ENCODE measurements at places on chromosomes 1 and 21.

DNA sequence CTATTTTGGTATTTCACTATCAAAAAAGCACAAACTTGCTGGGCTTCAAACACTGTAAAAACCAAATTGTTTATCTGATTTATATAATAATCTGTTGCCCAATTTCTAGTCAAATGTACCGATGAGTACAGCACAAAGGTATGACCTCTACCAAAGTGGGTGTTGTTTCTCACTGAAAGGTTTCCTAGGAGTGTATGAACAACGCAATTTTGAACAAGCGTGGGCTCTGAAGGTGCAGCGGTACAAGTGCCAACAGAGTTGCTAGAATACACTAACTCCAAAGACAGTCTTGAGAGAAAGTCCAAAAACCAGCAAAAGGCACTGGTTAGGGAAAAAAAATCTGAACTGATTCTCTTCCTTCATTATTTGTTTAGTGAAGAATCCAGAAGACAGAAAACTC, 130.4 kb downstream of the ATP1B1 start:
- DNase-seq, result no peak

GRCh38 chr21:36229181-36229580, 72.6 kb downstream of the DOP1B start:
- no peak for DNase-seq

DNA sequence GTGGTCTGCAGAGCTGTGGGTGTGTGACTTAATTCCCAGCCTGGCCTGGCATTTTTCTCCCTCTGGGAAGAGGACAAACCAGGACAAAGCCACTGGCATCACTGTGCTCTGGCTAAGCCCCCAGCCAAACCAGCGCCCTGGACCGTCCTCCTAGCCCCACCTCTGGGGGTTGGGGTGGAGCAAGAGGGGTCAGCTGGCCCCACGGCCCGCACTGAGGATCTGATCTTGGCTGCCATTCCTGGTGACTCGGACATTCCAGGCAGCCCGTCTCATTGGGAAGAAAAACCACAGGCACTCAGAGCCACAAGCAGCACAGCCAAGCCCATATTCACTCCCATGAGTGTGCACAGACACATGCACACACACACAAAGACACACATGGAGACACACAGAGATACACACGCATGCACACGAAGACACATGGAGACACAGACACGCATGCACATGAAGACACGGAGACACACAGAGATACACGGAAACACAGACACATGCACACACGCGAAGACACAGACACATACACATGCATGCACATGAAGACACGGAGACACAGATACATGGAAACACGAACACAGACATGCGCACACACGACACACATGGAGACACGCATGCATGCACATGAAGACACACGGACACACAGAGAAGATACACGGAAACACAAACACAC, 2.3 kb upstream of the MXRA8 start:
- DNase-seq, result peak; percentile 87

DNA sequence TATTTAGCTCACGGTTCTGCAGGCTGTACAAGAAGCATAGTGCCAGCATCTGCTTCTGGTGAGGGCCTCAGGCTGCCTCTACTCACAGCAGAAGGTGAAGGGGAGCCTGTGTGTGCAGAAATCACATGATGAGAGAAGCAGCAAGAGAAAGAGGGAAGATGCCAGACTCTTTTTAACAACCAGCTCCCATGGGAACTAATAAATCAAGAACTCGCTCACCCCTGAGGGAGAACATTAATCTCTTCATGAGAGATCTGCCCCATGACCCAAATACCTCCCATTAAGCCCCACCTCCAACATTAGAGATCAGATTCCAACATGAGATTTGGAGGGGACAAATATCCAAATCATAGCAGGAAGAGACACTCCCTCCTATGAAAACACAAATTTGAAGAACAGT, 74.1 kb downstream of the OLFML2B start:
- no peak for DNase-seq

DNA sequence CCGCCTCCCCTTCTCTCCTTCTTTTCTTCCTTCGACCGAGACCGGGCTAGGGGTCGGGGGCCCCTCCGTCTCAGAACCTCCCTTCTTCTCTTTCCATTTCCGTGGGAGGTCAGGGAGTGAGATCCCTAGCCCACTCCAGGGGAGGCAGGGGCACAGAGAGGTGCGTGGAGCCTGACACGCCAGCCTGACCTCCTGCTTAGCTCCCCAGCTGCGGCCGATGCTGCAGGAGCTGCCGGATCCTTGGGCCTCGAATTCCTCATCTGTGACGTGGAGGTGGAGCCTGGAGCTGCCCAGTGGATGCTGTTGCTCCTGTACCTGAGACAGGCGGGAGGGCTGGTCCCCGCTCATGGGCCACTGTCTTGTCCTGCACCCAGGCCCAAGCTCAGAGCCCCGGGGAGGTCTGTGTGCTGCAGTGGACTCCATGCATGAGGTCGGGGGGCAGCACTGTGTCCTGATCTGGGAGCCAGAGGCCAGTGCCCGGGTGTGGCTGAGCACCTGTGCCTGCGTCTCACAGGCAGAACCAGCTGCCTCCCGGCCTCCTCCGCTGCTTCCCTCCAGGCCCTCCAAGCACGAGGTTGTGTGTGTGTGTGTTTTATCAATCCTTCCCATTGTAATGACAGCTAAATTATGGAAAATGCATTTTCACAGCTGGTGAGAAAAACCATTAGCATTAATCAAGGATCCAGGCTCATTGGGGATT, 55.3 kb upstream of the TTC34 start:
- no peak for DNase-seq

GRCh38 chr1:160544647-160545046, 21.6 kb upstream of the SLAMF6 start:
- DNase-seq, result peak; percentile 13

DNA sequence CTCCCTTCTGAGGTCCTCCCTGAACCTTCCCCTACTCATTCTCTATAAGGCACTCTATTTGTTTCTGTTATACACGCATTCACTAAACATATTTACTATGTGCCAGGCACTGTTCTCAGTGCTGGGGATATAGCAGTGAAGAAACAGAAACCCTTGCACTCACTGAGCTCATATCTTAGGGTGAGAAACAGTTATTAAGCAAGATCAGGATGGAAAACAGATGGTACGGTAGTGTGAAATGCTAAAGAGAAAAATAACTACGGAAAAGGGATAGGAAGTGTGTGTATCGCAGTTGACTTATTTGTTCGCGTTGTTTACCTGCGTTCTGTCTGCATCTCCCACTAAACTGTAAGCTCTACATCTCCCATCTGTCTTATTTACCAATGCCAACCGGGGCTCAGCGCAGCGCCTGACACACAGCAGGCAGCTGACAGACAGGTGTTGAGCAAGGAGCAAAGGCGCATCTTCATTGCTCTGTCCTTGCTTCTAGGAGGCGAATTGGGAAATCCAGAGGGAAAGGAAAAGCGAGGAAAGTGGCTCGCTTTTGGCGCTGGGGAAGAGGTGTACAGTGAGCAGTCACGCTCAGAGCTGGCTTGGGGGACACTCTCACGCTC, 572 bp downstream of the CYB5RL start:
- no peak for DNase-seq

DNA sequence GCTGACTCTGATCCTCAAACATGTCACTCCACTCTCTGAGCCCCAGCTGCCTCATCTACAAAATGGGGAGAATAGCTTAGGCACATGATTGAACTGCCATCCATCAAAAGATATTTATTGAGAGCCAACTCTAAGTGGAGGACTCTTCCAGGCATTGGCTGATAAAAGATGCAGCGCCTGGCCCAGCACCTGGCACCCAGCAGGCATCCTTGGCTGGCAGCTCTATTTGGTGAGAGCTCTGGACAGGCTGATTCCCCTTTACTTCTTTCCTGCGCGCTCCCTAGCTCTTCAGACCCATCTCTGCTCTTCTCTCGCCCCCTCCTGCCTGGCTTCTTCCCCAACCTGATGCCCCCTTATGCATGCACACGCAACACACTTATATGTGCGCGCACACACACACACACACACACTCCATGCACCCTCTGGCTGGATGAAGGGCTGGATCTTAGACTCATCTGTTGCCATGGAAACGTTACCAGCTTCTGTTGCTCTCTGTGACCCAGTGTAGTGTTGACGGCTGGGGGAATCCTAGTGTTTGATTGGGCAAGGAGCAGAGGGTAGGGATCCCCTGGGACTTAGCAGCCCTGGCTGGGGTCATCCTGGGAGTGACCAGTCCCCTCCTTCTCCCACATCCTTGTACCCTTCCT, 49.3 kb downstream of the VWA5B1 start:
- DNase-seq, result no peak

DNA sequence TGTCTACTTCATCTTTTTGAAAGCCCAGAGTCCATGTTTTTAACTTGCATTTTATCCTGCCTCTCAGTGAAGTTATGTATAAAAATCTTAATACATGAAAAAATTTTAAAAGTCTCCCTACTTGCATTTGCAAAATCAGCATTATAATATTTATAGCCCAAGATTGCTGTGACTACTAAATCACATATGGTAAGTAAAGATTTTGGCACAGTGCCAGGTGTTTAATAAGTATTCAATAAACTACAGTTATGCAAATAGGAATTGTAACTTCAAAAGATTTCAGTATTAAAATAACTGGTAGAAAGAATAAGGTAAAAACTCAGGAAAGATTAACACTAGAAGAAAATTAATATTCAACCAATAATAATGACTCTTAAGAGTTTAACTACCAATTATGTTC, 641.7 kb downstream of the LRRIQ3 start:
- no peak for DNase-seq

- peak; percentile 30 for DNase-seq
Measured at GRCh38 chr1:161763522-161764098, 2.5 kb upstream of the ATF6 start.

DNA sequence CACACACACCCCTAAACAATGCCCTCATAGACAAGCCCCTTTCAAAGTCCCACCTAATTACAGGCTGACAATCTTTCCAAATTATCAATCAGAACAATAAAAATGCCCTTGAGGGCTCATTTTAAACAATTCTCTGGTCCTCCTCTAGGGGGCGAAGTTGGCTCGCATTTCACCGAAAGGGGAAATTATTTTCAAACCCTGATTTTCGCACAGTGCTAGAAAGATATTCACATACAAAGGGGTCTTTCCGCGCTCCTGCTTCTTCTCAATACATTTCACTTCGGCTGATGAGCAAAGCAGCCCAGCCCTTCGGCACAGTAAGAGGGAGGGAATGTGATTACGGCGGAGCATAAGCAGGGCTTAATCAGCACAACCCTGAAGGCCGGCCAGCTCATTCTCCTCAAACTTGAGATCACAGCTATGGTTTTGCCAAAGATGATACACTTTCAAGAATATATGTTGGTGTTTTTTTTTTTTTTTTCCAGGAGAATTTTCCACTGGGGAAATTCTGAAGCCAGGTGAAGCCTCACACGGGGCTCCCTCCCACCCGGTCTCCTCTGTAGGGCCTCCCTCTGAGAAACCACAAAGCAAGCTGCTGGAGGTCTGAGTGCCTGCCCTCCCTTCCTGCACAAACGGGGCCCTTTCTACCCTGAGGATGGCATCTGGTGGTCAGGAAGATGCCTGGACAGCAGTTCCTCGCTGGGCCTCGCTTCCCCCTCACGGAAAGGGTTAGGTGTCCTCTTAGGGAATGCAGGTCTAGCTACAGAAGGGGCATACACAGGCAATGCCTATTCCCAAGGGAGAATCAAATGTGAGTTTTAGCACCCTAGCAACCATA, 66.9 kb downstream of the GNG12 start:
- DNase-seq, result peak; percentile 65

DNA sequence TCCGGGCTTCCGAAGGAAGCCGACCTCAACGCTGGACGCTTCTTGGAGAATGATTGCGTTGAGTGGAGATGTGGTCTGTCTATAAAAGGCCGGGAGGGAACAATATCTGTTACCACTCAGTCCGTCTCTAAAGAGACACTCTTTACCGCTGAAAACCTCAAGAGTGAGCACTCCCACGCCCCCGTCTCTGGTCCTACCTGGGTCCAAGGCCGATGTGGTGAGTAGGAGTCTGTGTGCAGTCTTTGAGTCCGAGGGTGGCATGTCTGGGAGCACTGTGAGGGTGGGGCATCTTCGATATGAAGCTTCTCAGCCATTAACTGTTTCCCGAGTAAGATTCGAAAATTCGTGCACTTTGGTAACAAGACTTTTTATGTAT, 576 bp downstream of the ZFP69 start:
- no peak for DNase-seq
